NCI-H2107 (cell line): ENCODE measurements at places on chromosomes 6 and 20.

GRCh38 chr20:19428324-19428723, 215.9 kb downstream of the SLC24A3 start:
- DNase-seq = no peak

GRCh38 chr20:41380551-41381193, 14.1 kb upstream of the EMILIN3 start:
- no peak for DNase-seq

DNA sequence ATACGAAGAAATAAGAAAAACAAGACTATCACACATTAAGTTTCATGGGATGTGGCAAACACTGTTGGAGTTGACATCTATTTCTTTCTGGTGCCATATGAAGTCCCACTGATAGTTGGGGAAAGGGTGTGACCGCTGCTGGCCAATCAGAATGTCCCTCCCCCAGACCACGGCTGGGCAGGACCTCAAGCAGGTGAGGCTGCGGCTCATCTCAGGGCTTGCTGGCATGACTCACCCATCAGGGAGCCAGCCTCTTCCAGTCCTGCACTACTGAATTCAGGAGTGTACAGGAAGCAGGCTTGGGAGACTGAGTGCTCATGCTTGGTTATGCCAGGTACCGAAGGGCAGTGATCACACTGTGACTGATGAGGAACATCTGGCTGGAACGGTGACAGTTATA, 18.9 kb downstream of the PREP start:
- DNase-seq = no peak

DNA sequence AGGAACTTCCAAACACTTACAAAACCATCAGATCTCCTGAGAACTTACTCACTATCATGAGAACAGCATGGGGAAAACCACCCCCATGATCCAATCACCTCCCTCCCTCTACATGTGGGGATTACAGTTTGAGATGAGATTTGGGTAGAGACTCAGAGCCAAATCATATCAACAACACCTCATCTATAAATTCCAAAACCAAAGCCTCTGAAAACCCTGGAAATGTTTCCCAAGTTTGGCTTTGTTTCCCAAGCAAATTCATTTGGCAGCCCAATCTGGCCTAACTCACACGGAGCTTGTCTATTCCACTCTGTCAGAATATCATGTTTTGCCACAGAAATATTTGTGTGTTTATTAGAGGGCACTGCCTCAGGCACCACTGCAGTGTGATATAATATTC, 142.6 kb downstream of the COL9A1 start:
- DNase-seq = no peak

- no peak for DNase-seq
Measured at GRCh38 chr20:32482143-32482441, 103.0 kb downstream of the NOL4L start.

DNA sequence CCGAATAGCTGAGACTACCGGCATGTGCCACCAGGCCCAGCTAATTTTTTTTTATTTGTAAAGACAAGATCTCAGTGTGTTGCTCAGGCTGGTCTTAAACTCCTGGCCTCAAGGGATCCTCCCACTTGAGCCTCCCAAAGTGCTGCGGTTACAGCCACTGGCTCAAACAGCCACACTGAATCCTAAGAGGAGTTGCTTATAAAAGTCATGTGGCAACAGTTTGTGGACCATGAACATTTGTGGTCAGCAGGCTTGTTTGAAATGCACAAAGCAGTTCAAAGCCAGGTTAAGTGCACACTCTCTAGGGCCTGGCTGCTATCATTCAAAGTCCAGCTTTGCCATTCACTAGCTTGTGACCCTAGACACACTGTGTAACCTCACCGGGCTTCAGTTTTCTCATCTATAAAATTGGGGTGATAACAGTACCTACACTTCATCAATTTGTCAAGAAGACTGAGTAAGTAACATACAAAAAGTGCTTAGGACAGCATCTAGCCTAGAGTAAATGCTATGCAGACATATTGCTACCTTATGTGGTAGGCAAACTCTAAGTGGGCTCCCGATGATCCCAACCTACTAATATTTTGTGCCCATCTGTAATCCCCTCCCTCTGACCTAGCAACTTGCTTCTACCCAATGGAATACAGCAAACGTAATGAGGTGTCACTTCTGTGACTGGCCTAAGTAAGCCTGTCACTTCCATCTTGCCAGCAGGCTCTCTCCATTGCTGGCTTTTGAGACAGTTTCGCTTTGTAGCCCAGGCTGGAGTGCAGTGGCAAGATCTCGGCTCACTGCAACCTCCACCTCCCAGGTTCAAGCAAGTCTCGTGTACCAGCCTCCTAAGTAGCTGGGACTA, 122.9 kb downstream of the ZMYND8 start:
- DNase-seq = no peak

GRCh38 chr6:31968791-31969711, 2.9 kb downstream of the DXO start:
- no peak for DNase-seq

DNA sequence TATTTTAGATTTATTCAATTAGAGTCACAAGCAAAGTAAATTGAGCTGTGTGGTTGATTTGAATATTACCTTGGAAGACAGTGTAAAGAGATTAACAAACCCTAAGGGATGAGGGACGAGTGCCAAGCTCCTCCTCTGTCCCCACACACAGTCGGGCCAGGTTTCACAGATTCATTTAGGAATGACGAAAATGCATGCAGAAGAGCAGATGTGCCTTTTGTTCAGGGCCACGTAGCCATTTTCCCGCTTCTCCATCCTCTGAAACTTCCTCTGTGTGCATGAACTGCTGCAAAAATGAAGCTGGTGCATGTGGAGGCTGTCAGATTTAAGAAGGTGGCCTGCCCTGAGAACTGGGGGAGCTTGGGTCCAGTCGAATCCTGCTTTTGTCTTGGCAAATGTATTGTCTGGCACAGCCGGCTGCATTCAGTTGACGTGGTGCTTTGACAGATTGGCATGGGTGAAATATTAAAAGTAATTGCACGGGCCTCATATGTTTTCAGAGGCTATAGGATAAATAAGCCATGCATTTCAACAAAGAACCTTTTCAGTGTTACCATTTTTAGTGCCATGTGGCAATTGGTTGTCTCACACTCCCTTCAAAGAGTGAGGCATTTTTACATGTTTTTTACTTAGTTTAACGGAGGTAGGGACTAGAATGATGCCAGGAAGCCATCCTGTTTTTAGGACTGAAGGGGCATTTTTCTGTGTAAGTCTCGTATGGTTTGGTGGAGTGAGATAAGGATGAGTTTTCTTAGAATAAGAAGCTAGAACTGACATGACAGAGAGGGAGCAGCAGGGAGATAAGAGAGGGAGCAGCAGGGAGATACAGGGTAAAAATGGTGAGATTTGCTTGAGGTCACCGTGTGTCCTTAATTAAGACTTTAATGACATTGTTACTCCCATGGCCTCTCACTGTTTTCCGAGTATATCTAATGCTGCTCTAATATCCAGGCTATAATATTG, 361.1 kb downstream of the NRN1 start:
- peak; percentile 48 for DNase-seq

GRCh38 chr20:19626896-19627295, 131.2 kb upstream of the RIN2 start:
- DNase-seq = no peak

DNA sequence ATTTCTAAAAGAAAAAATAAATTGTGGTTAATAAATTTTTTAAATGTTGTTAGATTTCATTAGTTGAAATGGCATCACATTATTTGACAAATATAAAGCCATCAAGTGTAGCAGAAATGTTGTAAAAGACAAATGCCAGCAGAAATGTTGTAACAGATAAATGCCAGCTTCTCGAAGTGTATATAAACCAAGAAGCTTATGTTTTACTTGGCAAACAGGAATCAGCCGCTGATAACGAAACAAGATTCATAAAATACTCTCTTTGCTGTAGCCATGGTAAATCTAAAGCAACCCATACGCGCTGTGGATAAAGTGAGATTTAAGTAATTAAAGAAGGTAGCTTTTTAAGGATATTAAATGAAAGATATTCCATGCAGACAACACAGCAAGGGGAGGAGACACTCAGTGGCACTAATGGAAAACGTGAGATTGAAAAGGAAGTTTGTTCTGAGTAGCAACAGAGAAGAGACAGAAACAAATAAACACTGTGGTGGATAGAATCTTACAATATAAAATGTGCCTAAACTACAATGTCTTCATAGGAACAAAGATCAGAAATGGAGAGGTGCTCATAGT, 29.6 kb downstream of the BTBD9 start:
- DNase-seq = no peak

DNA sequence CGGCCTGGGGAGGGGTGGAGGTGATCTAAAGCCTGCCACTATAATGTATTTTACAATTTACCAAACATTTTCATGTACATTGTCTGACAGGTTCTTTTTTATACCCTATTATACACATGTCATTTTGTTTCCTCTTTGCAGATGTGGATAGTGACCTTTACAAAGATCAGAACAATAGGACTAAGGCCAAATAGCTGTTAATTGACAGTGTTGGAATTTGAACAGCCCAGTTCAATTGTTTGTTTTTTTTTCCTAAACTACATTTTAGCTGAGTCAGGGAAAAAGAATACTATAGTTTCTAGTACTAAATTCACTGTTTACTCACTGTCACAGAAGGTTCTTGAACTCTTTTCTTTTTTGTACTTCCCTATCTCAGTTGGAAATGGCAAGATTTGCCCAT, 40.2 kb downstream of the PGM3 start:
- DNase-seq = no peak

GRCh38 chr20:47765271-47765670, 20.0 kb downstream of the SULF2 start:
- DNase-seq = no peak

DNA sequence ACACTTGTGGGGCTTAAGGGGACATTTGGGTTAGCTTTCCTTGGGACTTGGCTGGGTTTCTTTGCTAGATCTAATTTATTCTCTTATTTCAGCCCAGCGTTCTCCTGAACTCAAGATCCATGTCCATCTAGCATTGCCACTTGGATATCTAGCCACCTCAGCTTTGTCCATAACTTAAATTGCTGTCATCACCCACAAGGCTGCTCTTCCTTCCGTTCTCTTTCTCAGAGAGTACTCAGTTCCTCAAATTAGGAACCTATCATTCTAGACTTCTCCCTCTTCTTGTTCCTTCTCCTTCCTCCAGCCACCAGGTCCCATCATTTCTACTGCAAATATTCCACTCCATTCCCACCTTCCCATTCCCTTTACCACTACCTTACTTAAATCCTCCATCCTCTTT, 4.3 kb downstream of the SMIM26 start:
- DNase-seq = no peak

DNA sequence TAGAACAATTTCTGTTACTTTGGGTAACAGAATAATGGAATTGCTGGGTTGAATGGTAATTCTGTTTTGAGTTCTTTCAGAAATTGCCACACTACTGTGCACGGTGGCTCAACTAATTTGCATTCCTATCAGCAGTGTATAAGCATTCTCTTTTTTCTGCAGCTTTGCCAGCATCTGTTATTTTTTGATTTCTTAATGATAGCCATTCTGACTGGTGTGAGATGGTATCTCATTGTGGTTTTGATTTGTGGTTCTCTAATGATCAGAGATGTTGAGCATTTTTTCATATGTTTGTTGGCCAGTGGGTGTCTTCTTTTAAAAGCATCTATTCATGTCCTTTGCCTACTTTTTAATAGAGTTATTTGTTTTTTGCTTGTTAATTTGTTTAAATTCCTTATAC, 846.8 kb downstream of the KIF16B start:
- DNase-seq = no peak

- DNase-seq = no peak
Measured at GRCh38 chr6:20882014-20882413, 347.8 kb downstream of the CDKAL1 start.

- no peak for DNase-seq
Measured at GRCh38 chr6:35044145-35044745, 96.9 kb downstream of the TCP11 start.

DNA sequence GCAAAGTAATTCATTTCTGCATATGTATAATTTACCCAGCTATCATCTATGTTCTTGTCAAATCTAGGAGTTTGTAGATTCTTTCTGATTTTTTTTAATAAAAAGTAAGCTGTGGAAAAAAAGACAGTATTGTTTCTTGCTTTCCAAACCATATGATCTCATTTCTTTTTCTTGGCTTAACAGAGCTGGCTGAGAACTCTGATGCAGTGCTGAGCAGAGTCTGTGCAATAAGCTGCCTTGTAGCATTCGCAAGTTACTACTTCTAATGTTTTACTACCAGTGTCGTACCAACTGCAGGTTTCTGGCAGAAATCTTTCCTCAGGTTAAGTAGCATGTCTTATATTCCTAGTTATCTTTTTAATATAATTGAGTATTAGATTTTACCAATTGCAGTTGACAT, 15.6 kb downstream of the RRBP1 start:
- no peak for DNase-seq
